ENCODE measurements at places on chromosomes 13 and 19. TPM values are rescaled to one million over a fixed set of nuclear protein-coding genes. Genes with fewer than 3 reads are reported as not detected.

KLK4 gene
- not detected for total RNA-seq

ZNF607 gene
- total RNA-seq, result 4.8 TPM

ZNF681 gene
- total RNA-seq, result 2.8 TPM

GRCh38 chr13:44045180-44045562 lies 165.5 kb downstream of the LACC1 start:
- no peak for DNase-seq

- no peak for DNase-seq
Measured at GRCh38 chr19:5914946-5915781, 1.1 kb downstream of the CAPS start.

- DNase-seq, result no peak
Measured at GRCh38 chr13:67632590-67632989, 402.5 kb upstream of the PCDH9 start.

All from dermis blood vessel endothelial cell (primary cell).